ENCODE measurements at places on chromosomes 11 and 22.

DNA sequence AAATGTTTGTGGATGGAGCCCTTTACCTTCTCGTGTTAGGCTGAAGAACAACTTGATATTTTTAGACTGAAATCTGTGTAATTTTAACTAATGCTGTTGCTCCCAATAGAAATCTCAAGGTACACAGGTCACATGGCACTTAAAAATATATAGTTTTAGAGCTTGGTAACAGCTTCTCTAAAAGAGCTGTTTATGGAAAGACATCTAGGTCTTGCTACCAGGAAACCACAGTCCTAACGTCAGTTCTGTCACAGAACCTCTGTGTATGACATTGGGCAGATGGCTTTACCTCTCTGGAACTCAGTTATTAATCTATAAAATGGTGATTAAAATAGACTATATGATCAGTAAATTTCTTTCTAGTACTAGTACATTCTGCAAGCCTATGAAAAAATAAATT, 35.4 kb downstream of the PAK1 start:
- no peak for DNase-seq

DNA sequence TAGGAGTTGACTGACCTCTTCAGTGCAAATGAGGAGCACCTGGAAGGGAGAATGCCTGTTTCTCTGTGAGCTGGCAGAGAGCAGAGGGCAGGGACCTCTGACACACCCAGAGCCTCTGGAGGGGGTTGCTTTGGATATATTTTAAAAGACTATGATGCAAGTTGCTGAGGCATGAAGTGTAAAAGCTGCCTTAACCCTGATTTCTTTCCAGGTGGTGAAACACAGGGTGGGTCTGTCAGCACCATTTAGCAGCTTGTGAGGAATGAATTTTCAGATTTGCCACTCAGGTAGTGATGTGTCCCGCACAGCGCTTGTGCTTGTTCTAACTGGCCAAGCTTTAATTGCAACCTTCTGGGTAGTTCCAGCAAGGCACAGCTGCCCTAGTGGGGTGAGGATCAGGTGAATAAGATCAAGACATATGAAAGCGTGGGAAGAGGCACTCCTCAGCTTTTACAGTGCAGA, 90.2 kb downstream of the SWAP70 start:
- no peak for DNase-seq

DNA sequence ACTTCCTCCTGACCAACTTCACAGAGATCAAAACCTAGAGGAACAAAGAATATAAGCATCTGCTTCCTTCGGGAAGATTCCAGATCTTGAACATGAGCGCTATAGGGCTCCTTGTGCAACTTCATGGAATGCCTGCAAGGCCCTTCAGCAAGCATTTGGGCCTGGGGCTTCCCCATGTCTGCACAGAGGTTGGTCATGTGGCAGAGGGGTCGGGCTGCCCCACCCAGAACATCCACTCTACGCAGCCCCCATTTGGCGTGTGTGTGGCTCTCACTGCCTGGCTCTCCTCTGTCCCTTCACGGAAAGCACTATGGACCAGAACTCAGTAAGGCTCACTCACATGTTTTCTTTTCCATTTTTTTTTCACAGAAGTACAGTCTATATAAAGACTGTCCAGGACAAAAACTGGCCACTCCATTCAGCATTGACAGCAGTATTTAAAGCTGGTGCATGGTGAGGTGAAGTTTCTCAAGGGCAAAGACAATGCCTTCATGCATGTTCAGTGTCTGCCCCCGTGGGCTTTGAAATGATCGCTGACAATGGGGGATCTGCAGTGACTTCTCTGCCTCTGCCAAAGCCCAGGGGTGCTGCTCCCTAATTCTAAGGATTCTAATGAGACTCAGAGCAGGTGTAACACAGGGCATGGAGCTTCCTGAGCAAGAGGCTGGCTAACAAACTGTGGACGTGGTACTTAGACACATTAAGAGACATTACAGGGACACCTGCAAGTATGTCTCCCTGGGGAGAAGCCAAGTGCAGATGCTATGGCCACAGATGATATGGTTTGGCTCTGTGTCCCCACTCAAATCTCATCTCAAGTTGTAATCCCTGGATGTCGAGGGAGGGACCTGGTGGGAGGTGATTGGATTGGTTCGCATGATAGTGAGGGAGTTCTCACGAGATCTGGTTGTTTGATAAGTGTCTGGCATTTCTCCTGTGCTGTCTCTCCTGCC, 66.5 kb upstream of the PITPNB start:
- no peak for DNase-seq

DNA sequence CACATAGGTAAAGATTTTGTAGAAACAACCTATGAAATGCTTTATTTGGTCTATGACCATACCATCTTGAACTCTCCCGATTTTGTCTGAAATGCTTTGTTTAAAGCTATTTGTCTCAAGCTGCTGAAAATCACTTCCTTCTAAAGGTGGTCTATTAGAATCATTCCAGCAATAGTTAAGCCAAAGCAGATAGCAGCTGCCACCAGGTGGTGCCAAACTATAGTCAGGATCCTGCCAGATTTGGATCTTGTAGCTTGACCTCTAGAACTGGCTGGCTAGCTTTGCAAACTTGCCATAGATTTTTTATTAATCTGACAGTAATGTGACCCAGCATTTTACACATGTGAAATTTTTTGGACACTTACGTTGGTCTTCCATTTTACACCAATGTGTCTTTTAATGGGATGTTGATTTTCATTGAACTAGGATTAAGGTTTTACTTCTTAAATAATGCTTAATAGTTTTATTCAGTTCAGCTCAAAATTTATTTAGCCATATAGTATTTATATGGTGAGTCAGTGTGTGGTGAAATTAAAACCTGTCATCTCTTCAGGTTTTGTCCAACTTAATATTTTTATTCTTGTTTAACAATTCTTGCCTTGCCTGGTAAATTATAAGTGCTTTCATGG, 19.7 kb downstream of the CTR9 start:
- DNase-seq = peak; percentile 55

GRCh38 chr11:88404932-88405710, 67.6 kb upstream of the CTSC start:
- no peak for DNase-seq

DNA sequence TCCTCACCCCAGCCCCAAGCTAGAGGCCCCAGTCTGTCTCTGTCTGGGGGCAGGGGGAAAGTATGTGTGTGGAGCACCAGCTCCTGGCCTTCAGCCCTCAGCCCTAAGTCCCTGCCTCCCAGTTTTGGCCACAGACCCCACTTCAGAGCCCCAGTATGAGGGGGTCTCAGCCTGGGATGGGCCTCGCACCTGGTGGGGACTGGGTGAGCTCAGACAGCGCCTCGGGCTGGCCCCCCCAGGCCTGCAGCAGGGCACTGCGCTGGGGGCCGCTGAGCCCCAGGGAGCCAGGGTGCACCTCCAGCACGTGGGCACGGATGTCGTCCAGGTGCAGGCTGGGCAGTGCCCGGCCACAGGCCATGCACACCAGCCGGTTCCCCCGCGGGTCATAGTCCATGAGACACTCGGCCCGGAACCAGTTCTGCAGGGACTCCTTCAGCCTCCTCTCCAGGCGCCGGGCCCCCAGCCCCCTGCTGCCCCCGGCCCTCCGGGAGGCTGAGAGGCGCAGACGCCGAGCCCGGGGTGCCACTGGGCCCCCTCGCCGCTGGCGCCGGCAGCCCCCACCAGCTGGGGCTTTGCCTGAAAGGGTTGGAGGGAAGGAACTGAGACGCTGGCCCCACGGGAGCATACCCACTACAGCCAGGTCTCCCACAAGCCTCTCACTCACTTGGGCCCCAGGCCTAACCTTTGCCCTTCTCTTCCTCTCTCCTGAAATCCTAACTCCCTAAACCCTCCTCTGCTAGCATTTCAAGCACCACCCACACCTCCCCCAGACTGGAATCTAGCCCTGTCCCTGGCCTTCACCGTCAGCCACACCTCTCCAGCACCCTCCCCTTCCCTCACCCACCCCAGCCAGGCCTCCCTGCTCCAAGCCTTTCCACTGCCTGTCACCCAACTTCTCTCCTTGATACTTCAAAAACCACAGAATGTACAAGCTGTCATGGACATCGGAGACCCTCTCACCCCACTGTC, 3.6 kb downstream of the ZFTA start:
- no peak for DNase-seq

- DNase-seq = no peak
These were observed 99.4 kb upstream of the ZC3H12C start for GRCh38 chr11:109993786-109994185.

DNA sequence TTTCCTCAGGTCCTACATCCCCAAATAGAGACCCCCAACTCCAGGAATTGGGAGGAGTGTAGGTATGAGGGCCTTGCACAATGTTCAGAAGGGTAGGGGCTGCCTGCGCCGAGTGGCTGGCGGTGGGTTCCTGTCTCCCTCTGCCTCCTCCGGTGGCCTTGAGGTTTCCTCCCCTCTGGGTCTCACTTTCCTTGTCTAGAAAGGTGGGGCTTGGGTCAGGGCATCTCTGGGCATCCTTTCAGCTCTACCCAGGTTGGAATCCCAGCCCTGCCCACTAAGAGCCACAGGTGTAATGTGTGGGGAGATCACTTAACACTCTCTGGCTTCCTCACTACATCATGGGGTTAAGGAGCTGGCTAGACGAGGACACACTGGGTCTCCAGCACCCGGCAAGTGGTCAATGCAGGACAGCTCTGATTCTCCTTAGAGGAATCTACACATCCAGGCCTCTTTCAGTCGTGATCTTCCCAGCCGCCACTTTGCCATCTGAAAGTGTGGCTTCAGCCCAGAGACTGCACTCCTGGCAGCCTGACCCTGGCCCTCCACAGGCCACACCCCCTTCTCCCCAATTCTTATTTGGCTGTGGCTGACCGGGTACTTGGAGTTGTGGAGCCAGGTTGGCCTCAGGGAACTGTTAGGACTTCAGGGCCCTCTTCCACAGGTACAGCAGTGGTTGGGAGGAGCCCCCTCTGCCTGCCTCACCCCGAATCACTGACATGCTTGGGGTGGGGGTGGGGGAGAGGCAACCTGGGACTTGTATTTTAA, 22.1 kb downstream of the PRDM11 start:
- DNase-seq = no peak

GRCh38 chr11:17418444-17419081, 30.1 kb upstream of the KCNJ11 start:
- DNase-seq = no peak

GRCh38 chr11:19218216-19218615, 16.4 kb upstream of the CSRP3 start:
- DNase-seq = no peak

DNA sequence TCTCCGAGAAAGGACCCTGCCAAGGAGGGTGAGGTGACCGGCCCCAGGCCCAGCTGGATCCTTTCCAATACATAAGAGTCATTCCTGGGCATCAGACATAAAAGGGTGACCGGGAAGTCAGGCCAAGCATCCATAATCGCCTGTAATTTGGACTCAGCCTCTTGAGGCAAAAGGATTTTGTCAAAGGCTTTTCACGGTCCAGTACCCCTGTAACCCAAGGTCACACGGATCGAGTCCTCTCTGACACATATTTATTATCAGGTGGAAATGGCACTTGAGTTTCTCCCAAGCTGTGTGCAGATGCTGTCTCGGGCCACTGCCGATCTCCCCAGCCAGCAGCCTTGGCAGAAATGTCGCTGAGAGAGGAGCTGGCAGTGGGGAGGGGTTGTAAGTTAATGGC, 556.5 kb downstream of the MN1 start:
- DNase-seq = no peak

GRCh38 chr11:33897761-33898375, 6.0 kb upstream of the LMO2 start:
- DNase-seq = no peak

GRCh38 chr11:65446446-65447277, 24.1 kb downstream of the NEAT1 start:
- DNase-seq = peak; percentile 56

DNA sequence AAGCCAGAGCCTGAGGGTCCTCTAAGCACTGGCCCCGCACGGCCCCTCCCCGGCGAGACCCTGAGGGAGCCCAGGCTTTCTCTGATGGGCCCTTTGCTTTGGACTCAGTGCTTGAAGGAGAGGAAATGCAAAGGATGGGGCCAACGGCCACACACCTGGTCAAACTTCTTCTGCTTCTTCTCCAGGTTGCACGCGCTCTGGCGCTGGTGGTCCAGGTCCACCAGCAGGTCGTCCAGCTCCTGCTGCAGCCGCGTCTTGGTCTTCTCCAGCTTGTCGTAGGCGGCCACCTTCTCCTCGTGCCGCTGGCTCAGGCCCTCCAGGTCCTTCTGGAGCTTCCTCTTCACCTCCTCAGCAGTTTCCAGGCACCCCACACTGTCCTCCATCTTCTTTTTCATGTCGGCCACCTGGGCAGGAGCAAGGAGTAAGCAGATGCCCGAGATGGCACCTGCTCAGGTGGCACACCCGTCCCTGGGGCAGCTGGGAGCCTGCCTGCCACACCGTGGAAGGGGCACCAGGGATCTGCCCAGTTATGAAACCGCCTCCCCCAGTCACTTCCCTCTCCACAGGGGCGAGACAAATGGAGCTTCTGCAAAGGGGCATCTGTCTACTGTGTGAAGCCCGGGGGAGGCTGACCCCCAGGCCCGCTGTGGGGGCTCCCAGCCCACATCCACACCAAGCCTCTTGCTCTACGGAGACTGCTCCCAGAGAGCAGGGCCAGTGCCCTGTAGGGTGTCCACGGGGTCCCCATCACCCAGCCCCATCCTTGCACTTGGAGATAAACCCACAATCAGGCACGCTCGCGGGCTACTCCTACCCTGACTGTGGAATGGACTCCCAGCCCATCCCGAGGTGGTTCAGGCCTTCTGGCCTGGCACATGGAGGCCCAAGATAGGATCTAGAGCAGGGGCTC, 39.2 kb downstream of the APOL1 start:
- DNase-seq = peak; percentile 15

DNA sequence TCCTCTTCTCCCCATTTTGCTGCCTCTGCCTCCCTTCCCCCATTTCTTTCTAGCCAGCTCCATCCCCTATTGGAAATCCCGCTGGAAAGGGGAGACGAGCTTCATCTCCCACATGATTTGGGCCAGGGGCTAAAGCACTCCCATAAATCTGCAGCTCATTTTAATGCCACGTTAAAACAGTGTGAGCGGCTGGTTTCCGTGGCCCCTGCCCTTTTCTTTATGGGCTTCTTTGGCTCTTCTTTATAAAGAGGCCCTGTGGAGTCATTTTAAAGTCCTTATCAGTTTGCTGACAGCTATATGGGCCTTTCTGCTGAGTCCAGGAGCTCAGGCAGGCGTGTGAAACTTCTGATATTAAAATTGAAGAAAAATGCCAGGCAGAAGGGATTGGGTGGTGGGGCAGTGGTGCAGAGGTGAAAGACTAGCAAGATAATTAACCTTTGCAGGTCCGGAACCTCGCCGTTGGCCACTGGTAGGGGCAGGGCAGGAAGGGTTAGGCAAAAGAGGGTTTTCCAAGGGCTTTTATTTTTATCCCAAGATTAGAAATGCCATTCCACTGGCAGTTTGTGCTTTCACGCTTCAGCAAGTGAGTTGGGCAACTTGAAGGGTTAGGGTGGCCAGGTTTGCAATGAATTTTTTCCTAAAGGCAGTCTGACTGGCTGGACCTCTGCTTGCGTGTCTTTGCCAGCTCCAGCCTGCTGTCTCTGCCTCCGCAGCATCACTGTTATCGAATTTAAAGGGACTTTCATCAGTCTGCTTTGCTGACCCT, 44.3 kb downstream of the EXT2 start:
- no peak for DNase-seq
